ENCODE measurements at places on chromosomes 11 and 22.

DNA sequence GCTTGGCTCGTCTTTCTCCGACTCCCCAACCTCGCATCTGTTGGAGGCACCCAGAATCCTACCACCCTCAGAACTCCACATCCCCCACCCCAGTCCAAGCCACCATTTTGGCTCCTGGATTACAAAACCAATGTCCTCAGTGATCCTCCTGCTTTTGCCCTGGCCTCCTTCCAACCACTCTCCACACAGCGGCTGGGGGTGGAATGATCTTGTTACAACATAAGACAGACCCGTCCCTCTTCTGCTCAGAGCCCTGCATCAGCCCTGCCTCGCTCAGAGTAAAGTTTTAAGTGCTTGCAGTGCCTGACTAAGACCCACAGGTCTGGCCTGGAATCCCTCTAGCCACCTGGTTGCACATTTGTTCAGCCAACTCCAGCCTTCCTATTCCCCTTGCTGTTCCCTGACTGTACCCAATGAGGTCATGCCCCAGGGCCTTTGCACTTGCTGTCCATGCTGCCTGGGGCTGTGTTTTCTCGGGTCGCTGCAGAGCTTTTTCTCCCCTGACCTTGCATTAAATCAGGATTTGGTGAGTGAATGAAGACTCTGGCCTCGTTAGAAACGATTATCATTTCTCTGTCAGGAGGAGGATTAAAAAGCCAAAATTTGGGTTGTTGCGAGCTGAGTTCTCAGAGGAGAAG is 67.3 kb downstream of the IGF2 start:
- DNase-seq = no peak

DNA sequence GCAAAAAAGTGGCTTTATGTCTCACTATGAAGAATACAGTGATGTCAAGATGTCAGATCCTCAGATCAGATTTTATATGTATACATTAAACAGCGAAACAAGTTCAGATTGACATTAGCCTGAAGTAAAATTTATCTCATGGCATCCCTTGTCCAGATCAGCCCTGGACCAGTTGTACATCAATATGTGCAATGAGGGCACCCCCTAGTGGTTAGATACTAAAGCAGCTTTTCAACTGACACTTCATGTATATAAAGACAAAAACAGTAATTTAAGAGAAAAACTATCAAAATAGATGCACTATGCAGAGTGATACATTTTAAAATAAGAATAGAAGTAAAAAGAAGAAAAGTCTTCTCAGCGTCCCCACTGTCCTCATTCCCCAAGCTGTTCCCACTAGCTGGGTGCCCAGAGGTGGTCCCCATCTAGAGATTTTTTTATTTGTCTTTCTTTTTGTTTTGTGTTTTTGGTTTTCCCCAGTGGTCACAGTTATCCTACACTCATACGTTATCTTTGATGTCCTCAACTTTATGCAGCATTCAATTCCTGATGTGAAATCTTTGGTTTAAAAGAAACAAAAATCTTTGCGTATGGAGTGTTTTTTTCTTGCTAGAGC is 2193.4 kb upstream of the RAG2 start:
- peak; percentile 78 for DNase-seq

- DNase-seq = peak; percentile 88
Measured at GRCh38 chr11:9748361-9748970, 84.6 kb downstream of the SWAP70 start.

GRCh38 chr11:116193321-116194131 is 579.3 kb downstream of the BUD13 start:
- DNase-seq = no peak

DNA sequence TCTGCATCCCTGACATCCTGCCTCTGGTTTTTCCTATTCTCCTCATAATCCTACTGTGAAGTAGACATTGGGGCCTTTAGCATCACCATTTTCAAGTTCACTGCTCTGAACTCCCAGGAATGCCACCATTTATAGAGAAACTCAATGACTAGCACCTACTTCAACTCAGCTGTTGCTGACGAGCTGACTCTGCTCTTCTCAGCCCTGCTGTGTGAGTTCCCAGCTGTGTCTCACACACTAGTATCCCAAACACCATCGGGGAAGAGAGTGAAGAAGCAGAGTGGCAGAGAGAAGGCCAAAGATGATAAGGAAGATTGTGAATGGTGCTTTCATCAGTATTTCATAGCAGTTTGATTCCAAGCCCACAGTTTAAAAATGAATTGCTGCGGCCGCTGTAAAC is 71.9 kb downstream of the PLEKHA7 start:
- no peak for DNase-seq

- DNase-seq = no peak
Measured at GRCh38 chr11:58628446-58628845, 6.0 kb downstream of the CNTF start.

- no peak for DNase-seq
Measured at GRCh38 chr11:134657631-134658030, 245.6 kb upstream of the B3GAT1 start.

- DNase-seq = no peak
Measured at GRCh38 chr11:126167488-126167887, 44.0 kb downstream of the RPUSD4 start.

- DNase-seq = no peak
Measured at GRCh38 chr11:86790867-86791849, 9.2 kb upstream of the PRSS23 start.

DNA sequence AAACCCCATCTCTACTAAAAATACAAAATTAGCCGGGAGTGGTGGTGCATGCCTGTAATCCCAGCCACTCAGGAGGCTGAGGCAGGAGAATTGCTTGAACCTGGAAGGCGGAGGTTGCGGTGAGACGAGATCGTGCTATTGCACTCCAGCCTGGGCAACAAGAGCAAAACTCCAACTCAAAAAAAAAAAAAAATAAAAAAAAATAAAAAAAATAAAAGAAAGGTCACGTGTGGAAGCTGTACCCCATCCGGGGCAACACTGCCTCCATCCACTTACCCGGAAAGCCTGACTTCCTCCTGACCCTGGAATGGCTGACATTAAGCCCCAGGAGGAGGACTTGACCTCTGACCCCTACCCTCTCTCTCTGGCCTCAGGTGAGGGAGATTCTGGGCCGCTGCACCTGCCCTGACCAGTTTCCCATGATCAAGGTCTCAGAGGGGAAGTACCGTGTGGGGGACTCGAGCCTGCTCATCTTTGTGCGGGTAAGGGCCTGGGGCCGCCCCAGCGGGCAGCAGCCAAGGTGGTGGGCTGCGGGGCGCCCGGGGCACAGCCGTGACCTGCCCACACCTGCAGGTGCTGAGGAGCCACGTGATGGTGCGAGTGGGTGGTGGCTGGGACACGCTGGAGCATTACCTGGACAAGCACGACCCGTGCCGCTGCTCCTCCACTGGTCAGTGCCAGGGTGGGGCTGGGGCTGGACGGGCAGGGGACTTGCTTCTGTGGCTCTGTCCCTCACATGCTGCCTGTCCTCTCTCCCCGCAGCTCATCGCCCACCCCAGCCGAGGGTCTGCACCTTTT is 3.8 kb downstream of the GAS2L1 start:
- no peak for DNase-seq

GRCh38 chr11:7630002-7630401 is 43.3 kb downstream of the CYB5R2 start:
- no peak for DNase-seq

DNA sequence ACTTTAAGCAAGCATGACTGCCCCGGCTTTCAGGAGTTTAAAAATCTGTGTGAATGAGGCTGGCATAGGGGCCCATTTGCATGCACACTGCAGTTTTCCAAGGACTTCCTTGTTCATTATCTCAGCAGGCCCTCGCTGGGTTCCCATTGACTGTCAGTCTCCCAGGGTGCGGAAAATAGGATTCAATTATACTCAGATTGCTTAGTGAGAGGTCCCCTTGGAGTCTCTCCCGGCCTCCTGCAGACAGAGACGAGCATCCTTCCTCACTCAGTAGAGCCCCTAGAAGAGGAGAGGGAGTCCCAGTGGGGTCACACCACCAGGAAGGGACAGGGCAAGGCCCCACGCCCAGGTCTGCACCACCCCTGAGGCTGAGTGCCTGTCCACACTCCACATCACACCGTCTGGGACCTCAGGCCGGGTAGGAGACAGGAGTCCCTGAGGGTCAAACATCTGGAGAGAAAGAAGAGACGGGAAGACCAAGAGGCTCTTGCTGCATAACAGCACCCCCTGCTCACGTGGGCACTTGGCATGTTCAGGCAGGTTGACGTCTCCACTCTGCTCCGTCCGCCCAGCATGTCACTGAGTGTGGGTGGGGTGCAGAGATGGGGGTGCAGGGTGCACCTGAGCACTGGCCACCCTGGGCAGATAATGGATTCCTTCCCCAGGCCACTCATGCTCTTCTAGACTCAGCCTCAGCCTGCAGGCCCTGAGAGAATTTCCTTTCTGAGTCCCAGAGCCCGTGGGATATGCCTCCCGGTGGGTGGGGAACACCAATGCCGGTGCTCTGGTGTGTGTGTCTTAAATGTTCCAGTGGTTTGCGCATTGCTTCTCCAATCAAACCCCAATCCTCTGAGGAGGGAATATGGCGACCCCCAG is 58.8 kb downstream of the MCM5 start:
- no peak for DNase-seq

GRCh38 chr11:23723861-23724260 is 773.0 kb upstream of the LUZP2 start:
- no peak for DNase-seq

GRCh38 chr11:4203603-4204360 is 109.2 kb downstream of the RRM1 start:
- peak; percentile 27 for DNase-seq

DNA sequence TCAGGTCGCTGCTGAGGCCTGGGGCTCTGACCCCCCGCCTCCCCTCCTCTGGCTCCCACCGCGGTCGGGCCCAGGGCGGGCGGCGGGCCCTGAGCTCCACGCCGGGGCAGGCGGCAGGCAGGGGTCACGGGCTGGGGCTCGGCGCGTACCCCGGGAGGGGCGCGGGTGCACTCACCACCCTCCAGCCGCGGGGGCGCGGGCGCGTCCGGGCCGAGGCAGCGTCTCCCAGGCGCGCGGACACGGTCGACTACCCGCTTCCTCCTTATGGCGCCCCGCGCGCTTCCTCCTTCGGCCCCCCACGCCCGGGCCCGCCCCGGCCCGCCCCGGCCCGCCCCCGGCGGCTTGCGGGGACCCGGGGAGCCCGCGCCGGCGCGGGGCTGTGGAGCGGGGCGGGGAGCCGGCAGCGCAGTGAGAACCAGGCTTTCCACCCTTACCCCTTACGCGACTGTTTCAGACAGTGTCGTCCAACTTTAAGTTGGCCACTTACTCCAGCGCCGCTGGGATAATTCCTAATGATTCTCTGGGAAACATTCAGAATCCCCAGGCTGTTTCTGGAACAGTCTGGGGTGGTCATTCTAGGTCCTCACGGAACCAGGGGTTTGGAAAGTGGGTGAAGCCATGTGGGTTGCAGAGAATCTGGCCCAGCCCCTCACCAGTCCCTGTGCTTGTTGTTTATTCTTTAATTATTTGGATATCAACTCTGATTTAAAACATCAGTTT is at the start of gene BID:
Gene BID, minus strand, starts transcription at position 264 of the 720 bp plus-strand sequence. CDS start 24,353 bp downstream, outside the sequence.
- peak; percentile 31 for DNase-seq

DNA sequence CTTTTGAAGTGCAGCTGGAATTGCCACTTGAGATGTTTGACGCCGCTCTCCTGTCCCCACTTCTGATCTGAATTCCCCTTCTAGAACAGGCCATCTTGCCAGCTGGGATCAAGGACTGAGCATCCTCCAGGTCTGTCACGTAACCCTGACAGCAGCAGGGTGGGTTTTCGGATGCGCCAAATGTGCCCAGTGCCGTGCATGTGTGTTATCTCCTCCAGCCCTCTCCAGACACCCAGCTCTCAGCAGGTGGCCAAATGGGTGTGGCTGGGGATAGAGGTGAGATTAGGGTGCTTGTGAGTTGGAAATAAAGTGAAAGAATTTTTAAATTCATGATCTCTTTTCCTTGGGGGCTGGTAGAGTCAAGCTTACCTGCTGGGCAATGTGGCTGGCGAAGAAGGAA is 3.3 kb downstream of the OSBP2 start:
- peak; percentile 54 for DNase-seq

DNA sequence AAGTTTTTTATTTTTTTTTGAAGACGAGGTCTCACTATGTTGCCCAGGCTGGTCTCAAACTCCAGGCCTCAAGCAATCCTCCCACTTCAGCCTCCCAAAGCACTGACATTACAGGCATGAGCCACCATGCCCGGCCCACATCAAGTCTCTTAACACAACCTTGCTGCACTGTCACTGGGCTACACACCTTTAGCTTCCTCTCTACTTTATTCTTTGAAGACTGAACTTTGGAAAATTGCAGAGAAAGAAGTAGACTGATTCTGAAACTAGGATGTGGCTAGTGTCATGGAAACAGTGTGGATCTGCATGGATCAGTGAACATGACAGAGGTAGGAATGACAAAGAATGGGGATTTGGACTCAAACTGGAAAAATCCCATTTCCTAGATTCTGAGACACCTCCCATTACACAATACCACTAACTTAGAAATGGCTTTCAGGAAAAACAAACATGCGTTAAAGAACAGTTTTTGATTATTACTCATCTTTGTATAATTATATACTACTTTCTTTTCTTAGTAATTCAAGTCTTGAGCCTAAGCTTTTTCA is 99.6 kb upstream of the SPON1 start:
- DNase-seq = no peak

- DNase-seq = no peak
Measured at GRCh38 chr11:17525570-17525969, 18.6 kb downstream of the USH1C start.

- peak; percentile 60 for DNase-seq
Measured at GRCh38 chr11:65078151-65078550, 5.7 kb downstream of the CDCA5 start.

DNA sequence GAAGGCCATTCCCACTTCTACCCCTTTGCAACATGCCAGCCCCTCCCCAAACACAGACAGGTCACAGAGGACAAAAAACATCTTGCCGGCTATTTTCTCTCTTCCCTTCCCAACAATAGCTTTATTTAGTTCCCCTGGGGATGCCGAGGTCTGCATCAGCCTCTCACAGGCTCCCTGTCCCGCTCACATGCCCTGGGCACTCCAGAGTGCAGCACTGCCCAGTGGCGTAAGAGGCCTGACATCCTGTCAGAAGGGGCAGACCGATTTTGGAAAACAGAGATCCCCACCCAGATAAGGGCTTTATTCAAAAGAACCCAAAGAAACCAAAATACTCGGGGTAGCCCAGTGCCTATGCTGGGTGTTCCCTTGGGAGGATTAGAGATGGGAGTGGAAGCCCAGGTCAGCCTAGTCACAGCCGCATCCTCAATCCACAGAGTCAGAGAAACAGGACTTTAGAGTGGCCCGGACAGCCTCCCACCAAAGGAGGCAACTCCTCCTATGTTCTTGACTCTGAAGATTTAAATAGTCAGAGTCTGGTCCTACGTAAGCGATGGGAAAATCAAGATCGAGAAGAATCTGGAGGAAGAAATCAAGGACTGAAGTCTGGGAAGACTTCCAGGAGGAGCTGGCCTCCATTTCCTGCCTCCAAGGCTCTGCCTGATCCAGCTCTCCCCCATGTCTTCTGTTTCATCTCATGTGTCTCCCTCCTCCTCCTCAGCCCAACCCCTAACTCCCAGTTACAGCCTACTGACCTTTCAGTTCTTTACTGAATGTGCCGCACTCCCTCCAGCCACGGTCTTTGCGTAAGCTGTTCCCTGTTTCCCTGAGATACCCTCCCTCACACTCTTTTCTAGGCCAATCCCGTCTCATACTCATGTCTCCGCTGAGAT is 129.3 kb downstream of the FBXO7 start:
- no peak for DNase-seq

- DNase-seq = no peak
Measured at GRCh38 chr11:83764643-83765042, 478.5 kb upstream of the CCDC90B start.

- DNase-seq = no peak
Measured at GRCh38 chr11:33753304-33753967, 17.2 kb upstream of the CD59 start.

GRCh38 chr11:10118865-10119264 is 175.2 kb downstream of the SBF2 start:
- DNase-seq = no peak

- no peak for DNase-seq
Measured at GRCh38 chr11:73416786-73417185, 40.6 kb downstream of the RELT start.

- no peak for DNase-seq
Measured at GRCh38 chr11:134346101-134346975, 14.6 kb downstream of the GLB1L2 start.

Data from hematopoietic multipotent progenitor cell treated with erythropoietin and hydrocortisone succinate and interleukin-3 and kit ligand, for 8 days (in vitro differentiated cells).